ENCODE measurements at places on chromosomes 1 and 21. TPM values are rescaled to one million over a fixed set of nuclear protein-coding genes. Genes with fewer than 3 reads are reported as not detected.

- H3K4me1 ChIP-seq, result 0 out of 2 replicates have a peak, but pooled peaks cover 5% of the 10 kb centered on the region
- H3K36me3 ChIP-seq, result no peaks in the 10 kb centered on the region
- no peaks in the 10 kb centered on the region for H3K27me3 ChIP-seq
- no peak overlapping the region for H3K4me3 ChIP-seq
Observed at GRCh38 chr21:15191342-15191741, 126.5 kb upstream of the NRIP1 start.

The LRRC47 gene
- 75.7 TPM for total RNA-seq

GRCh38 chr1:164137273-164137925 is 421.6 kb upstream of the PBX1 start:
- H3K27ac ChIP-seq, result no peak overlapping the region
- no peaks in the 10 kb centered on the region for H3K27me3 ChIP-seq
- DNase-seq, result no peak

The DMBX1 gene
- not detected for total RNA-seq

Data from GM23338 (cell line).